Activated CD4-positive, alpha-beta T cell treated with anti-CD3 and anti-CD28 coated beads, Interleukin-2, amount 10 ng/mL, durations not matched to agents 7 days and 5 days (primary cell): ENCODE measurements at places on chromosomes 1 and 21. TPM values are rescaled to one million over a fixed set of nuclear protein-coding genes. Genes with fewer than 3 reads are reported as not detected.

GRCh38 chr1:25140073-25140797, 92.1 kb downstream of the SYF2 start:
- H3K36me3 ChIP-seq: no peaks in the 10 kb centered on the region
- no peak overlapping the region for H3K4me3 ChIP-seq
- peaks cover 38% of the 10 kb centered on the region for H3K27me3 ChIP-seq
- peaks cover 2% of the 10 kb centered on the region for H3K4me1 ChIP-seq
- DNase-seq: no peak
- H3K27ac ChIP-seq: no peak overlapping the region

GBP7 gene
- total RNA-seq: not detected

LCE3B gene
- total RNA-seq: not detected

DNA sequence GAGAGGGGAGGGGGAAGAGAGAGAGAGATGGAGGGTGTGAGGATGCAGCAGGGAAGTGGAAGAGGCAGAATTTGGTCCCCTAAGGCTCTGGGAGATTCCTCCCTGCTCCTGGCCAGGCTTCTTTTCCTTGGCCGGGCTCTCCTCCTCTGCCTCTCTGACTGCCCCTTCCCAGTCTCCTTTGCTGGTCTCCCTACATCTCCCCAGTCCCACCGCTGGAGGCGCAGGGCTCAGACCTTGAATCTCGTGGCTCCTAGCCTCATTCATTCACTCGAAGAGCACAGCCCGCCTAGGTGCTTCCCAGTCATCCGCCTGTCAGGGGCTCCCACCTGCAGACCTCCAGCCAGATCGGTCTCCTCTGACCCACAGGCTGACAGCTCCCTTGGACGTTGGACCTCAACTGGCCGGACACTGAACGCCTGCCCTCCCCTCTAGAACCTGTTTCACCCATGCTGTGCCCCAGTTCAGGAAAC, 76.5 kb downstream of the VWA5B1 start:
- peaks cover 2% of the 10 kb centered on the region for H3K36me3 ChIP-seq
- no peak overlapping the region for H3K4me3 ChIP-seq
- H3K27me3 ChIP-seq: peaks cover 62% of the 10 kb centered on the region
- no peak overlapping the region for H3K27ac ChIP-seq
- DNase-seq: no peak
- peaks cover 3% of the 10 kb centered on the region for H3K4me1 ChIP-seq

DNA sequence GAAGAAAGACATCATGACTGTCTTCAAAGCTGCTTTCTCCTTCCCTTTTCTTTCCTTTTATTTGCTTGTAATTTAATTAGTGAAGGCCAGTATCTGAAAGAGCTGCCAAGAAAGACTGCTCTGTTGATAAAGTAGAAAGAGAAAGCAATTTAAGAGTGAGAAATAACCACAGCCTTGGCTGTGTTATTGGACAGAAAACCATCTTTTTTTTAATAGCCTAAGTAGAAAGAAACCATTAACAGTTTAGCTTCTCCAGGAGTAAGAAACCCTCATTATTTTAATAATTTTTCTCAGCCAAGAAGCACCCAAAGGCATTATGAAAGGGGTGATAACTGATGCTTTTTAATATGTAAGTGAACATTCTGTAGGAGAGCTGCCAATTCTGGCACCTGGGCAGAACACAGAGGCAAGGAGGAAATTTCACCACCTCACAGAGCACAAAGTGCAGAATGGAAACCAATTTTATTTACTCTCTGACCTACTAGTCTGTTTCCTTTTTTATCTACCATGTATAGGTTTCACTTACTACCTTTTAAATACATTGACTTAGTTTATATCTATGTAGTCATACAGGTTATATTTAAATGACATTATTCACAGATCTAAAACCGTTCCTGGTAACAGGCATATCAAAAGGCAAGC, 703.2 kb downstream of the MRPL39 start:
- H3K4me1 ChIP-seq: no peaks in the 10 kb centered on the region
- no peaks in the 10 kb centered on the region for H3K27me3 ChIP-seq
- no peak for DNase-seq
- no peak overlapping the region for H3K4me3 ChIP-seq

DNA sequence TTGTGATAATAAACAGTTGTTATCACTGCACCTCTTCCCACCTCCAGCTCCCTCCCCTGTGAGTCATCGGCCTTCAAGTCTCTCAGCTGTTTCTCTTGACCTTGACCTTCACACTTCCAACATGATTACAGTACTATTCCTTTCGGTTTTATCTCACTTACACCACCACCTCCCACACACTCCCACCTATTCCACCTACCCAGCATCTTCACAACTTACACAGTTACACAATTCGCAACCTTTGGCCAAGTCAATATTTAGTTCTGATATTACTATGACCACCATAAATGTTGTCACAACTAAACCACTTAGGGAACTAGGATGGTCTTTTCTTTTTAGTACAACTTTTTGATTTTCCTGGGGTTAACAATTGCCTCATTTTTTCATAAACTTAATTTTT, 60.2 kb downstream of the RIPK4 start:
- no peak for DNase-seq

GRCh38 chr1:245512980-245513578, 358.3 kb downstream of the KIF26B start:
- peaks cover 7% of the 10 kb centered on the region for H3K27me3 ChIP-seq
- no peaks in the 10 kb centered on the region for H3K36me3 ChIP-seq
- H3K4me1 ChIP-seq: peaks cover 3% of the 10 kb centered on the region
- H3K27ac ChIP-seq: no peak overlapping the region
